ENCODE measurements at places on chromosomes 6 and 20.
A peak's percentile ranks its signal among the peaks of the same experiment; 100 is the strongest.

- no peak for DNase-seq
These were observed 69.9 kb upstream of the BTBD3 start for GRCh38 chr20:11847827-11848226.

- DNase-seq: peak; percentile 35
These were observed 83.8 kb downstream of the FNDC1 start for GRCh38 chr6:159252955-159253508.

DNA sequence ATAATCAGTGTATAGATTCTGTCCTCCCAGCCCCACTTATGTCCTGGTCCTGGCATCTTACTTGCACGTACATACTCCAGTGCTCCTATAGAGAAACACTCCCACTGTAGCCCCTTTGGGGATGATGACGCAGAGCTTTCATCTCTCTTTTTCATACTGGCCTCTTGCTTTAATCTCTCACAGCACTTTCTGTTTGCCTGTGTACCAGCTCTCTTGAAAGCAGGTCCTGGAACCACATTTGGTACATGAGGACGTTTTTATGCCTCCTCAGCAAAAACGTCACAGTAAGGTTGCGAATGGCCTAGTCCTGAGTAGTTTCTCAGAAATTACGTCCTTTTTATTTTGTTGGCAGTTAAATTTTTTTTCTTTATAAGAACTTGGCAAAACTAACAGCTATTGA lies 10.8 kb downstream of the L3MBTL3 start:
- DNase-seq: no peak

- DNase-seq: no peak
These were observed 44.1 kb downstream of the GJA1 start for GRCh38 chr6:121479486-121480098.

- no peak for DNase-seq
These were observed 64.5 kb upstream of the SNX9 start for GRCh38 chr6:157758516-157759023.

DNA sequence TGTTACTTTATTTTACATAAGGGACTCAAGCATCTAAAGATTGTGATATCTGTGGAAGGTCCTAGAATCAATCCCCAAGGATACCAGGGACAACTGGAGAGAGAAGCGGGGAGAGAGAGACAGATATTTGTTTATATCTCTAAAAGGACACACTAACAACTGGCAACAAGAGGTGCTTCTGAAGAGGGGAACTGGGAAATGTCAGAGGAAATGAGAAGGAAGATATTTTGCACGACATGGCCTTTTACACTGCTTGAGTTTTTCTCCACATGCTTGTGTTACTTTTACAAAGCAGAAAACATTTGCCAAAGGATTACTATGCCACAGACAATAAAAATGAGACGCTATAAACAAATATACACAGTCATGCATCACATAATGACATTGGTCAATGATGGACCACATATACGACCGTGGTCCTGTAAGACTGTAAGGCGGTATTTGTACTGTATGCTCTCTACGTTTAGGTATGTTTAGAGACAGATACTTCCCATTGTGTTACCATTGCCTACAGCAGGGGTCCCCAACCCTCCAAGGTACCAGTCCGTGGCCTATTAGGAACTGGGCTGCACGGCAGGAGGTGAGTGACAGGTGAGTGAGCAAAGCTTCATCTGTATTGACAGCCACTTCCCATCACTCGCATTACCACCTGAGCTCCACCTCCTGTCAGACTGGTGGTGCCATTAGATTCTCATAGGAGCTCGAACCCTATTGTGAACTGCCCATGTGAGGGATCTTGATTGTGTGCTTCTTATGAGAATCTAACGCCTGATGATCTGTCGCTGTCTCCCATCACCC lies 64.6 kb upstream of the PTPN1 start:
- DNase-seq: no peak

- DNase-seq: no peak
These were observed 177.7 kb downstream of the ZDHHC14 start for GRCh38 chr6:157558487-157559200.

GRCh38 chr20:36951979-36952738 lies 651 bp upstream of the SAMHD1 start:
- no peak for DNase-seq

GRCh38 chr6:95286874-95287273 lies 290.5 kb upstream of the MANEA start:
- DNase-seq: no peak

DNA sequence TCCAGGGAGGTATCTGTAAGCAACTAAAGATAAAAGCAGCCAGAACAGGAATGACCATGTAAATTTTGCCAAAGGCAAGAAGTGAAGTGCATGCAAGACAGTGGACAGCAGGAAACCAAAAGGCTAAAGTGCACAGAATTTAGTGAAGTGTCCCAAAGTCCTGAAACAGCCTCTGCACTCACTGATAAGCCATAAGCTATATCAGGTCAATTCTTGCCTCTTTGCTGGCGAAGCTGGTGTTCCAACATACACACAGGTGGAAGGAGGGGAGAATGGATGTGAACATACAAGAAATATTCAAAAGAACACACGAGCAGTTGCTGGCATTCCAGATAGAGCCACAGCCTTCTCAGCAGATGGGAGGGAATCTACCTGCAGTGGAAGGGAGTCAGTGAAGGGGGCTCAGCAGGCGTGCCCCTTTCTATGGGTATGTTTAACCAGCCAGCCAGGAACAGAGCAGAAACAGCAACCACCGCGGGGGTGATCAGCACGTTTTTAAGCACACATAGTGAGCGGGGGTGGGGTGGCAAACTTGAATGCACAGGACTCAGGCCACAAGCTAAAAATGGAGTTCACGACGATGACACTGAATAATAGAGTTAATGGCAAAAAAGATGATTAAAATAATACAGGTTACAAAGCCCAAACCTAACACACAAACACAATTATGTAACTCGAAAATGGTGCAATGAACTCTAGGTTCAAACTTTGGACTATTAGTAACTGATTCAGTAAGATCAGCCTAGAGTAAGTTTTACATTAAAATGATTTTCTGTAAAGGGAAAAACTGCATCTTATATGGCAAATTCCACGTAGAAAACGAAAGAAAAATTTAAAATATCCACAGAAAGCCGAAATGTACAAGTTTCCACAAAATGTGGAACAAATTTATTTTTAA lies 1.2 kb downstream of the ECI2 start:
- DNase-seq: no peak

GRCh38 chr6:148134592-148134991 lies 208.0 kb upstream of the SASH1 start:
- no peak for DNase-seq

DNA sequence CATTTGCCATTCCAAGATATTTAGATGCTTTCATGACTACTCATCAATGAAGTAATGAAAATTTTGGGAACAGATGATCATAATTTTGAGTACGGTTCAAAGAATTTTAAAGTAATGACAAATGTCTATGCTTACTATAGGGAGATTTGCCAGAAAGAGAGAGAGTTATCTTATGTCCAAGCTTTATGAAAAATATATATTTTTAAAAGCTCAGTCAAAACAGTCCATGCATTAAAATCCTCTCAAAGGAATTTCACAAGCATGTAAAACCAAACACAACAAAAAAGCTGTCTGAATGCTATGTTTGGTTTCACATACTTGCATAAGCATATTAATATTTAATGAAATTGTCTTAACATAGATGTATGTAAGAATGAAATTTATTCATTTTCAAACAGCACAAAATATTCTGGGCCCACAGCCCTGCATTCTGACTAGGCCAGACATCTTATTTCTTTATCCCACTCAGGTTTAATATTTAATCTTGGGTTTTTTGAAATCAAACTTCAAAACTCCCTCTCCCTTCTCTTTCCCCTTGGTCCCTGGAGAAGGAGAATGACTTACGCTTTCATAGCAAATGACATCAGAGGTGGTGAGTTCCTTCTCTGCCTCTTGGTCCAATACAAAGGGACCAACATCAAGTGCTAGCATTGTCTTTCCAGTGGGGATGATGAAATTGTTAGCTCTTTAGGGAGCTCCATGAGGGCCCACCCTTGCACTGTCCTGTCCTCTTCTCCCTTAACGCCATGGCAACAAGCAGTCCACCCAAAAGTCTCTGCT lies 94.2 kb downstream of the ADAT2 start:
- no peak for DNase-seq

- no peak for DNase-seq
These were observed 217.1 kb downstream of the SMOC2 start for GRCh38 chr6:168658059-168658458.

DNA sequence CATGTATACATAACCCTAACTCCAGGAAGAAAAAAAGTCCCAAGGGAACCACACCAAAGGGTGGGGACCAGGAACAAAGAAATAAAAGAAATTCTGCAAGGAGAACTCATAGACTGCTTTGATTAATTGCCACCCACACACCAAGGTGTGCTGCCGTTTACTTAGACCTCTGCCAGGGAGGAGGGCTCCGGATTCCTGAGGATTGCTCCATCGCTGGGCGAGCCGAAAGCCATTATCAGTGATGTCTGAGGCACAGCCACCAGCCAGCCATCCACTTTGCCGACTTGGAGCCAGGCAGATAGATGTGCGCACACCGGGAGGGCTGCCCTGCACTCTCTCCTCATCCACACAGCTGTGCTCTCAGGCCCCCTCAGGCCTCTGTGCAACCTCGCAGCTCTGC lies 272.7 kb upstream of the FOXQ1 start:
- DNase-seq: no peak

DNA sequence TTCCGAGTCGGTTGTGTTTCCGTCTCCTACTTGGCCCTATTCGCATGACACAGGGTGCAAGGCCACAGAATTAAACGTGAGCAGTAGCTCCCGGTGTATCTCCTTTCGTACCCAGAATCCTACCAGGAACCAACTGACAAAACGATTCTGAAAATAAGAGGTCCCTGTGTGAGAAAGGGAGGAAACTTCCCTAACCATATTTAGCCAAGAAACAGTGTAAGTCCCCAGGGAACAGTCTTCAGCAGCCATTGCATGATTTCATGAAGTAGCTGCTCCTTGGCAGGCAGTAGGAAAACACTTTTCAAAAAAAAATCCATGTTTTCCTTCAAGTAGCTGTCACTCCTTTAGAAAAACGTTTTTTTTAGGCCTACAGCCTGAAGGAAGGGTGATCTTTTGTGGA lies 46.9 kb downstream of the PDE10A start:
- no peak for DNase-seq

- no peak for DNase-seq
These were observed 213.9 kb upstream of the STXBP5 start for GRCh38 chr6:146990284-146990683.

DNA sequence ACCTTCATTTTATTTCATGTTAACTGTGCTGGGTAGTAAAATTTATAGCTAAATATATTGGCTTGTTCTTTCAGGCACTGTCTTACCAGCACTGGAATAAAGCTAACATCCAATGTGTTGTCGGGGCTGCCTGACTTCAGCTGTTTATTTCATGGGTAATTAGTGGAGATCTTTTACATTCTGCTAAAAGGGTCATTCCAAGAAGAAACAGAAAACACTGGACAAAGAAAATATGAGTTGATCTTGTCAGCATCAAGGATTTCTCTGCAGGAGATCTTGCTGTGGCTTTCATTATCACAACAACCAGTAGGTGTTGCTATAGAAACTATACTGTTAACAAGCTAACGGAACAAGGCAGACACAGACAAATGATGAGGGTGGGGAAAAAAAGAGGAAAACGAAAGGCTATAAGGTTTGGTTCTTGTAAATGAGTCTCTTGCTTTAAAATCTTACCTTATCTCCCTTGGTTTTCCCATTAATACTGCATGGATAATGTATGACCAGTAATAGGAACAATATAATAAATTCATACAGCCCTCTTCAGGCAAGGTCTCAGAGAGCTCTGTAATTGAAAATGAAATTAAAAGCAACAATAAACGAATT lies 206.8 kb downstream of the SIM1 start:
- peak; percentile 14 for DNase-seq

DNA sequence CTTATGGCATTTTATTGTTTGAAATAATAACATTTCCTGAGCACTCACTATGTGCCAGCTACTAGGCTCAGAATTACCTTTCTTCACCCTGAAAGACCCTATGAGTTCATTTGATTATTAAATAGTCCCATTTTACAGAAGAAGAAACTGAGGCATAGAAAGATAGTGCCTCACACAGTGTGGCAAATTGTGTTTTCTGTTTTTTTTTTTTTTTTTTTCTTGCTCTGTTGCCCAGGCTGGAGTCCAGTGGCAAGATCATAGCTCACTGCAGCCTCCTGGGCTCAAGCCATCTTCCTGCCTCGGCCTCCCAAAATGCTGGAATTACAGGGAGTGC lies 59.7 kb upstream of the PTPN1 start:
- no peak for DNase-seq

DNA sequence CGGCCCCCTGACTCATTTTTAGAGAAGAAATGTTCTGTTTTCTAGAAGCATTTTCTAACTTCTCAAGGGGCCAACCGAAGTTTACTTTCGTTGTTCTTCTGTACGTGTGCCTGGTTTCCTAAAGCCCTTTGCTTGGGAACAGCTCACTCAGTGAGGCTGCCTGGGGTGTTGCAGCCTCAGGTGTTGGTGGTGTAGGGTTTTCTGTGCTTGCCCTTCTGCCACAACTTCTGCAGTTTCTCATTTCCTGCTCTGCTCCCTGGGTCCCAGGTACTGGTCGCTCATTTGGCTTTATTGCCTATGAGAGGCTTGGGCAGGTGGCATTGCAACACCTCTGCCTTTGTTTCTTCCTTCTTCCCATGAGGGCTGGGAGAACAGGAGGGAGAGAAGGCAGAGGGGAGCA lies 278.3 kb downstream of the SOX4 start:
- DNase-seq: no peak

- no peak for DNase-seq
These were observed 20.3 kb downstream of the CCDC170 start for GRCh38 chr6:151514000-151514730.

- DNase-seq: no peak
These were observed 275.7 kb downstream of the PAX1 start for GRCh38 chr20:21981179-21981578.

DNA sequence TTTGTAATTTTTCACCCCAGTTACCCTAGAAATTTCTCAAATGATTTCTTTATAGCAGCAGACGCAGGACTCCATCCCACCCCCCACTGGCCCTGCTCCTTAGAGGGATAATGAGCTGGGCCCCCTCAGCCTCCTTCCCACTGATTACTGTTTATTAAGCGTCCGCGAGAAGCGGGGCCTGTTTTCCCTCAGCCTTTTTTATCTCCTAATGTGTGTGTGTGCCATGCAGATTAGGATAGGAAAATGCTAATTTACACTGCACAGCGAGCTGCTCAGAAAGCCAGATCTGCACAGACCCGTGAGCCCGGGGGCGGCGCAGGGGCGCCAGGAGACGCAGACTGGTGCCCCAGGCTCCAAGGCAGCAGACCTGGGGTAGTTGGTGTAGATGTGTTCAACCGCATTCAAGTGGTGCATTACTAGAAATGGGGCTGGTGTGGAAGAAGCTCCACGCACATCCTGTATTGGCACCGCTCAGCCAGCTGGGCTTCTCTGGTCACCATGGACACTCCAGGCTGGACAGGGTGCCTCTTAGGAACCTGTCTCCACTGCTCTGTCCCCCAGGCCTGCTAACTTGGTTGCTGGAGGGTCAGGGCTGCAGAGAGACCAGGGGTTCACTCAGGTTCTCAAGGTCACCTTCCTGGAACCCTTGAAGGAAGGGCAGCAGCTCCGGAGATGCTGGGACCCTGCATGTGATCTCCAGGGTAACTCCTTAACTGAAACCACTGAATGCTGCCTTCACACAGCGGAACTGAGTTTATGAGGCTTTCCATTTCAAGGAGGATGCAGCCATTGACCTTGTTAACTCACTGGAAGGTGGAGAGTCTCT lies 256.3 kb downstream of the ERMARD start:
- no peak for DNase-seq

- DNase-seq: no peak
These were observed 10.9 kb downstream of the ZSCAN9 start for GRCh38 chr6:28235912-28236452.

GRCh38 chr6:162070639-162071038 lies 656.9 kb downstream of the PRKN start:
- DNase-seq: no peak
